ENCODE measurements at places on chromosomes 1 and 21. TPM values are rescaled to one million over a fixed set of nuclear protein-coding genes. Genes with fewer than 3 reads are reported as not detected.

Gene SYT2
- not detected for total RNA-seq

Gene SPATA1
- total RNA-seq: 1.2 TPM

Gene PTGFRN
- 38.0 TPM for total RNA-seq

Gene FYB2
- total RNA-seq: not detected

Gene RAB42
- 0.27 TPM for total RNA-seq

Gene ODF2L
- total RNA-seq: 21.0 TPM

Gene TMPRSS15
- not detected for total RNA-seq
